Daoy (cell line): ENCODE measurements at places on chromosomes 5 and 9. TPM values are rescaled to one million over a fixed set of nuclear protein-coding genes. Genes with fewer than 3 reads are reported as not detected.

- DNase-seq = no peak
Measured at GRCh38 chr5:92635001-92635461, 946.0 kb downstream of the NR2F1-AS1 start.

The TRIM7 gene
- total RNA-seq = 6.7 and 9.0 TPM in 2 replicates

DNA sequence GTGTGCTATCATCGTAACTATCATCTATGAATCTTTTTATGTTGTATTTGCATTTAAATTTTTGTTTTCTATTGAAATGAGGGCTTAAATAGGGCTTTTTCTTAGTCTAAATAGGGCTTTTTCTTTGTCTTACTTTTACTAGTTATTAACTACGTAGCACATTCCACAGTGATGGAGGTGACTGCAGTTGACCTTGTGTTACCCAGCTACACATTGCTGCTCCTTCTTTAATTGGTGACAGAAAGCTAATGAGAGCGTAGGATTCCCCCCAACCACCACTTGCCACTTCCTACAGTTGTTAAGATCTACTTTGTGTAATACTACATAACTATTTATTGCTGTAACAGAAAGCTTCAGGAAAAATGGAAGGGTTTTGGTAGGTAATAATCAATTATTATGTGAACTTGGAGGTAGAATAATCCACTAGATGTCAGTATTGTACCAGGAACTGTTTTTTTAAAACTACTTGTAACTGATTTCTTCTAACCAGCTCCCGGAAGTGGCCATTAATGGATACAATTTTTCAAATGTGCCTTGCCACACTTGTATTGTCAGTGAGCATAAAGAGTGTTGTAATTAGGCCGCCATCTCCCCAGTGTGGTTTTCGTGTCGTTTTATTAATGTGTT is 18.0 kb downstream of the MTRR start:
- DNase-seq = no peak

GRCh38 chr9:28821240-28821639 is 1248.0 kb upstream of the C9orf72 start:
- DNase-seq = no peak

GRCh38 chr5:14109041-14109747 is 33.9 kb upstream of the TRIO start:
- DNase-seq = peak; percentile 74

DNA sequence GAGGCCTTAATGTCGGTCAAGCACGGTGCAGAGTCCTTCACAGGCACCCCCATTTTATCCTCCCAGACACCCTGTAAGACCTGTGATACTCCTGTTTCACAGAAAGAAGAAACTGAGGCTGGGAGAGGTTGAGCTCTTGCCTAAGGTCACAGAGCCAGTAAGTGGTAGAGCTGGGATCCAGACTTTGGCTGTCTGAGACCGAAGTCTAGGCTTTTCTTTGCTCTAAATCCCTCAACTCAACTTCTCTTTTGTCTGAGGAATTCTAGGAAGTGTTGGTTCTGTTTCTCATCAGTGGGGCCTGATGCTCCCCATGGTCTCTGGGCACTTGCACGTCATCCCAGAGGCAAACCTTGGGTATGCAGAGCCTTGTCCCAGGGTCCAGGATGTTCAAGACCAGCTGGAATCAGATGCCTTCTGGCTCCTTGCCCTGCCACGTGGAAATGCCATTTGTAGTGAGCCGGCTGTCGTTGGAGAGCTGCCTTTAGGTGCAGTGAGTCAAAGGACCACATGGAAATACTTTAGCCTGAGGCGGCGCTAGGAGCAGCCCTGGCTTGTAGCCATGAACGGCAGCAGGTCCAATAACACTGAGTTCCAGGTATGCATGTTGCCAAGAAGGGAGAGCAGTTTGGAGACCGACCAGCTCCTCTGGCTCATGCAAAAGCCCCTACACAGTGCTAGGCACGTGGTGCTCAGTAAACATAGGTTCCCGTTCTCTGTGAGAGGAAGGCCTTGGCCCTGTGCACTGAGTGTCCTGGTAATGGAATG is 9.2 kb downstream of the DCANP1 start:
- peak; percentile 92 for DNase-seq

DNA sequence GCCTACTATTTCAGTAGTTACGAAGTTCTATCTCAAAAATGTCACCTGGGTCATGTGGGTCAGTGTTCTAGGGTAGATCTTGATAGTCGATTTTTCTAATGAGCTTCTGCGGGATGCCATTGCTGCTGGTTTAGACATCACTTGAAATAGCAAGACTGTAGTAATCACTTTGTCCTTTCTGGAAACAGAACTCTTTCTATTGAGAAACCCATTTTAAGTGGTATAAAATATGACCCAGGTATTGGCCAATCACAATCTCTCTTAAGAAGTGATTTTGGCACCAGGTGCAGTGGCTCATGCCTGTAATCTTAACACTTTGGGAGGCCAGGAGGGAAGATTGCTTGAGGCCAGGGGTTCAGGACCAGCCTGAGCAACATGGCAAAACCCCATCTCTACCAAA is 17.6 kb downstream of the ARRDC3 start:
- no peak for DNase-seq

DNA sequence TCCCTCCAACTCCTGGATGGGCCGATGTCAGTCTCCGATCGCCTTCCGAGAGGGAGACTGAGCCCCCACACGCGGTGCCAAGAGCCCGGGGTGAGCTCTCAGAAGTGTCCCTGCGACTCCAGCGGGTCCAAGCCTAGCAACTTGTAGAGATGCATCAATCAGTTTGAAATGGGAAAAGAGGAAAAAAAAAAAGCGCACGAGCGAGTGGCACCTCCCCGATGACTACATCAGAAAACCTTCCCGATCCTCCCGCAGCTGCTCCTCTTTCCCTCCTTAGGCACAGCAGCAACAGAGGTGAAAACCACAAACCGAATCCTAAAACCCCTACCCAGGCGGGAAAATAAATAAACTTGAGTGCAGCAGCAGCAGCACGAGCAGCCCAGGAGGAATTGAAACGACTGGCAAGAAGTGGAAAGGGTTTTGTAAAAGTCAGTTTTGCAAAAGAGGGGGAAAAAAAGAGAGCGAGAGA is 1.0 kb upstream of the EFNA5 start:
- DNase-seq = peak; percentile 91

The NOXA1 gene
- total RNA-seq = not detected in 2 replicates

GRCh38 chr5:158805195-158805594 is 294.5 kb downstream of the EBF1 start:
- no peak for DNase-seq

GRCh38 chr9:113818391-113818790 is 57.7 kb upstream of the ZNF618 start:
- DNase-seq = no peak

The ANKRD34B gene
- 0.06 TPM in 1 of 2 replicates, not detected in the other for total RNA-seq

The LHX3 gene
- not detected in 2 replicates for total RNA-seq
